ENCODE measurements at places on chromosomes 11 and 22. TPM values are rescaled to one million over a fixed set of nuclear protein-coding genes. Genes with fewer than 3 reads are reported as not detected.

Gene HMOX1
- total RNA-seq, result 6.9 TPM

DNA sequence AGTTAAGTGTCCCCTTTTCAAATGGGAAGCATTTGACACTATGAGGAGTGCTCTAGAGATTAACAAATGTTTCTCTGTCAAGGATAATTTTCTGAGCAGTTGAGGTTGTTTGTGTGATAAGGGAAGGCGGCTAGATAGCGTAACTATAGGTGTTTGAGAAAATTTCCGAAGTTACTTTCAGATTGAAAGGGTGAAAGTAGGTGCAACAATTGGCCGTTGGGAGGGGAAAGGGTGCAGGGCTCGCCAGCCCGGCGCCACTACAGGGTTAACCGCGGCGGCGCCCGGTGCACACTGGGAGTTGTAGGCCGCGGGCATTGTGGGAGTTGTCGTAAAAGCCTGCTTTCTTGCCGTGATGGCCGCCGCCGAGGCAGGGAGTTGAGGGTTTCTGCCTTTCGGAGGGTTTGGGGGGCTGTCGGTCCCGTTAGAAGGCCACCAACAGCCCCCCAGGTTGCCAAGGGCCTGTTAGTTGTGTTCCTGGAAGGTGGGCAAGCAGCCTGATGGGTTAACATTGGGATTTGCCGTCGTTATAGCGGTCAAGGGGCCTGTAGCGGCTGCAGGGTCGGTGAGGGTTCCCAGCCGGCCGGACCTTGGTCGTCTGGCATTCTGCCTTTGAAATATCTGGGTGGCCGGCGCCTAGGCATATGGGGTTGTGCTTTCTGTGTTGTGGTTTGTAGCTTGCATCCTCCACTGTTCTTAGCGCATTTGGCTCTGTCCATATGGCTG, 36.5 kb upstream of the HSD17B12 start:
- peaks cover 40% of the 10 kb centered on the region for H3K27me3 ChIP-seq
- no peaks in the 10 kb centered on the region for H3K36me3 ChIP-seq
- H3K4me3 ChIP-seq, result peak overlapping the region; percentile 67
- peak; percentile 86 for DNase-seq

DNA sequence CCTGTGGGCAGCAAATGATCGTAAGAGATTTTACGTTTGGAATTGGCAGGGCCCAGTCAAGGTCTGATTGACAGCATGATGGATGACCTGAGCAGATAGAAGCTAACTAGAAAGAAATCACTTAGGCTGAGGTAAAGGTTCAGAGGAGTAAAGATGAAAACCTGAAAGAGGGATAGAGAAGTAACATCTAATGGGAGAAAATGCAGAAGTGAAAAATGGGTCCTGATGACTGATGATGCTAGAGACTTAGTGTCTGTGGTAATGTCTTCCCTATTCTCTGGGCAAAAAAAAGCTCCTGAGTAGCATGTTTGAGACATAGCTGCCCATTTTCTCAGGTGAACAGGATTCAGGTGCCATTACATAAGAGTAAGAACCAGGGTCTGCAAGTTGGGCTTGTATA, 628.8 kb upstream of the ANO5 start:
- H3K4me1 ChIP-seq, result no peaks in the 10 kb centered on the region
- H3K4me3 ChIP-seq, result no peak overlapping the region
- no peaks in the 10 kb centered on the region for H3K36me3 ChIP-seq
- no peak for DNase-seq

DNA sequence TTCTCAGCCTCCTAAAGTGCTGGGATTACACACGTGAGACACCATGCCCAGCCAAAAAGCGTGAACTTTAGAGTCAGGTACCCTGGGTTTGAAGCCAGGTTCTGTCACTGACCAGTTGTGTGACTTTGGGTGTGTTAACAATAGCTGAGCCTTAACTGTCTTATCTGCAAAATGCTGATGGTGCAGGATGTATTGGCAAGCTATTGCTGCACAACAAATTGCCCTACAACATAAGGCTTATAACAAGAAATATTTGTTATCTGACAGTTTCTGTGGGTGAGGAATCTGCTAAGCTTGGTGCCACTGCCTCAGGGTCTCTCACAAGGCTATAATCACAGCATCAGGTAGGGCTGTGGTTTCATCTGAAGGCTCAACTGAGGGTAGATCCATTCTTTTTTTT, 21.9 kb downstream of the SYNGR1 start:
- H3K27ac ChIP-seq, result no peak overlapping the region
- no peak for DNase-seq
- H3K4me1 ChIP-seq, result no peaks in the 10 kb centered on the region
- no peak overlapping the region for H3K4me3 ChIP-seq
- H3K27me3 ChIP-seq, result no peaks in the 10 kb centered on the region
- H3K36me3 ChIP-seq, result 0 out of 2 replicates have a peak, but pooled peaks cover 7% of the 10 kb centered on the region

Gene OR52I2
- not detected for total RNA-seq

Measured in SJSA1 (cell line).